ENCODE measurements at places on chromosomes 3 and 15. TPM values are rescaled to one million over a fixed set of nuclear protein-coding genes. Genes with fewer than 3 reads are reported as not detected.

UBAP1L gene
- total RNA-seq, result 0.49 TPM

ZNF80 gene
- not detected for total RNA-seq

GRCh38 chr3:195101927-195102608 lies 168.9 kb downstream of the XXYLT1 start:
- DNase-seq, result no peak

DNA sequence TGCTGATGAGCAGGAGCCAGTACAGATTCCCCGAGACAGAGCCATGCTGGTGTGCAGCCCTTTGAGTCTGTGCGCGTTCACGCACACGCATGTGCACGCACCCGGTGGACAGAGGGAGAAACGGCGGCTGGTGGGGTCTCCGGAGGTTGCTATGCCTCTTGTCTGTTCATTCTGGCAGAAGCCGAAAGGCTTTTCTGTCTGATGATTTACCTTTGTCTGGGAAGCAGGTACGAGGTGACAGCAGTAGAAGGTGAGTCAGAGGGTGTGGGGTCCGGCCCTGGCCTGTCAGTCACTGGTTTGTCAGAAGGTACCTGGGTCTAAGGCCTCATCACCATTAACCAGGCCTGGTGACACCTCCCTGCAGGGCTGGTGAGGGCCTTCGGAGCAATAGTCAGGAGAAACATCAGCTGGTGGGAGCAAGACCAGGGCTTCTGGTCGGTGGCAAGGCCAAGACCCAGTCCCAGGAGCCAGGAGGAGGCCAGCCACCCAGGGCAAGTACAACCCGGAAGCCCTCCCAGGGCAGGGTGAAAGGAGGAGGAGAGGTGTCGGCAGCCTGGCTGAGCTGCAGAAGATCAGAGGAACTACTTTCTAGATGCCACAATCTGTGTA lies 7.5 kb downstream of the PCSK6 start:
- no peak for DNase-seq

- DNase-seq, result peak; percentile 50
Observed at GRCh38 chr3:72728958-72729467, 119.2 kb downstream of the SHQ1 start.

DNA sequence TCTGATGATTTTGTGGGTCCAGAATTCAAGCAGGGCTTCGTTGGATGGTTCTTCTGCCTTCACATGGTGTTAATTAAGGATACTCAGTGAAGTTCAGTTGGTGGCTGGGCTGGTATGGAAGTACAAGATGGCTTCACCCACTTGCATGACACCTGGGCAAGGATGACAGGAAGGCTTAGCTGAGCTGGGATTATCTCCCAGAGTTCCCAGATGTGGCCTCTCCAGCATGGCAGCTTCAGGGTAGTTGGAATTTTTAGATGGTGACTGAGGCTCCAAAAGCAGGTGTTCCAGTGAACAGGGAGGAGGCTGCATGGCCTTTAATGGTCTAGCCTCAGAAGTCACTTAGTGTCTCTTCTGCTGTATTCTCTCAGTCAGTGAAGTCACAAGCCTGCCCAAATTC lies 135.5 kb downstream of the THRB start:
- DNase-seq, result no peak

- DNase-seq, result no peak
Observed at GRCh38 chr3:146040630-146041029, 120.4 kb downstream of the PLOD2 start.

GRCh38 chr15:74387621-74388362 lies 20.3 kb upstream of the CYP11A1 start:
- no peak for DNase-seq

All from foreskin keratinocyte (primary cell).